Stimulated activated CD4-positive, alpha-beta T cell treated with anti-CD3 and anti-CD28 coated beads, TNF-alpha, amount 100 ng/mL, for 24 hours (primary cell): ENCODE measurements at places on chromosomes 7 and 10.
A peak's percentile ranks its signal among the peaks of the same experiment; 100 is the strongest.

DNA sequence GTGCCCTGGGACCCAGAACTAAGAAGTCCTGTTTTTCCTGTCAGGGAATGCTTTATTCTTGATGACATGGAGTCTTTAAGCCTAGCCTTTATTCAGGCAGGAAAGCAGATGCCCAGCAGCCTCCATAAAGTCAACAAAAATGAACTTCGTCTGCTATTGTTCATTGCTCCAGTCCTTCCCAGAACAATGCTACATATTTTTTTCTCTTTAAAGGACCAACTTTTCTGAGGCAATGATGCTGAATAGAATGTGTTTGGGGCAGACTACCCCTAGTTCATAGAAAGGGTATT, 47.6 kb upstream of the PDCD4 start:
- no peak for DNase-seq

GRCh38 chr10:74096777-74097176, 53.9 kb downstream of the AP3M1 start:
- DNase-seq, result no peak

DNA sequence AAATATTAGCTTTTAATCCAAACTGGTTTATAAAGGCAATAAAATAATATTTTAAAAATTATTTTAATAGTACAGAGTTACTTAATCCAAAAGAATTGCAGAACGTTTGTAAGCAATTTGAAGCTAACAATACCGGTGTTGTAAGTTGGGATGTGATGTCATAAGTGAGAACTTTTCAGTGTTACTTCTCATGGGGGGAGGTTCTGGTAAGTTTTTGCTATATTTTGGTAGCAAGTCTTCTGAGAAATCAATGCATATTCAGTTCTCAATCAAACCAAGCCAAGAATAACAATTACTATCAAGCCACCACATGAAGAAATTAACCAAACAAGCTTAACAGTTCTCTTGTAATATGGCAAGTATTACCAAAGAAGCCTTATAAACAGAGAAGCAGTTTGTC, 147.1 kb upstream of the ASAH2 start:
- no peak for DNase-seq

DNA sequence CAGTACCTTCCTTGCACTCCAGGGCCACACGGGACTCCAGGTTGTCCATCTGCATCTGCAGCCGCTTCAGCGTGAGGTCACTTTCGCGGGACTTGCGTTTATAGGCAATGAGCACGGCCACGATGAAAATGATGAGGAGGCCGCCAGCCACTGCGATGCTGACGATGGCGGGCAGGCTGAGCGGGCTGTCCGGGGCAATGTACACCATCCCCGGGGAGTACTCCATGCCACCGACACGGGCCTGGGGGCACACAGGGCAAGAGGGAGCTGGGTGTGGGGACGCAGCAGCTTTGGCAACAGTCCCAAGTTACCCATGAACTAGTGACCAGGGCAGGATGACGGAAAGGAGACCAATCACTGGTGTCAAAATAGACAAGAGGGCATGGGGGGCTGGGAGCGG, 396.6 kb downstream of the PLXNA4 start:
- DNase-seq, result no peak

GRCh38 chr7:42065942-42066341, 171.1 kb downstream of the GLI3 start:
- DNase-seq, result no peak

GRCh38 chr10:8389630-8390029, 335.1 kb downstream of the GATA3 start:
- DNase-seq, result no peak

DNA sequence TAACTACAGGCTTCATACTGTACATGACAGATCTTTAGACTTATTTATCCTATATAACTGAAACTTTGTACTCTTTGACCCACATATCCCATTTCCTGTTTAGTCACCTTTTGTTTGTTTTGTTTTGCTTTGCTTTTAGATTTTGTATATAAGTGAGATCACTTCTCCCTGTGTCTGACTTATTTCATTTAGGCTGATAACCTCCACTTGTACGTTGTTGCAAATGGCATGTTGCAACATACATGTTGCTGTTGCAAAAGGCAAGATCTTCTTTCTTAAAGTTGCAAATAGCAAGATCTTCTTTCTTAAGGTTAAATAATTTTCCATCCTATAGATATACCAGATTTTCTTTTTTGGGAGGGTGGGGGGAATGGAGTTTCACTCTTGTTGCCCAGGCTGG, 341.5 kb downstream of the OTUD1 start:
- no peak for DNase-seq

DNA sequence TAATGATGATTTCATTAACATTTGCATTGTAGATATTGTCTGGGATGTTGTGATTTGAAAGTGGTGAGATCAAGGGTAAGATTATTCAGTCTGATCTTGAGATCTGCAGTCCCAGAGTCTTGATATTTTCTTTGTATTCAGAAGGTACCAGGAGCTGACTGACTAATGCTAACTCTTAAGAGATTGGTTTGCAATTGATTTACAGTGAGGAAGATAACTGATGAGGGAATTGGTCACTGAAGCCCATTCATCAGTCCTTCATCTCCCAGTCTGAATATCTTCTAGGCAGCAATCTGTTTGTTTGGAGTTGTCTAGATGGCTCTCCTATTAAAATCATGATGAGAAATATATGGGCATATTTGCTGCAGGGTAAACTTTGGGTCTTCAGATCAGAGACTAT, 473.7 kb downstream of the ARL4A start:
- DNase-seq, result no peak

DNA sequence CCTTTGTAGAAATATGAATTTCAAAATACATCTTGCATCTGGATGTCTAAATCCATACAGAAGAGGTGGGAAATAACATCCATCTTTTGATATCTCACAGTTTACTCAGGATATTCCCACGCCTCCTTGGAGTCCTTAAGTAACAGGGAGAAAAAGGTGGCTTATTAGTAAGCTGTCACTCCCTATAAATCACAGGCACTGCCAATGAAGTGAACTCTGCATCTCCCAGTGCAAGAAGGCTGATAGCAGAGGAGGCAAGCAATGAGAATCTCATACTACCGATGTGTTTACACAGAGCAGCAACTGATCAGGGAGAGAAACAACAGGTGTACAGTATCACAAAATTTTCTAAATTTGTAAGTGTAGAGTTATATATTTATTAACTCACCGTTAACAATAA, 551.8 kb downstream of the NXPH1 start:
- DNase-seq, result no peak

- DNase-seq, result no peak
These were observed 40.4 kb downstream of the BAIAP2L1 start for GRCh38 chr7:98360221-98361130.

DNA sequence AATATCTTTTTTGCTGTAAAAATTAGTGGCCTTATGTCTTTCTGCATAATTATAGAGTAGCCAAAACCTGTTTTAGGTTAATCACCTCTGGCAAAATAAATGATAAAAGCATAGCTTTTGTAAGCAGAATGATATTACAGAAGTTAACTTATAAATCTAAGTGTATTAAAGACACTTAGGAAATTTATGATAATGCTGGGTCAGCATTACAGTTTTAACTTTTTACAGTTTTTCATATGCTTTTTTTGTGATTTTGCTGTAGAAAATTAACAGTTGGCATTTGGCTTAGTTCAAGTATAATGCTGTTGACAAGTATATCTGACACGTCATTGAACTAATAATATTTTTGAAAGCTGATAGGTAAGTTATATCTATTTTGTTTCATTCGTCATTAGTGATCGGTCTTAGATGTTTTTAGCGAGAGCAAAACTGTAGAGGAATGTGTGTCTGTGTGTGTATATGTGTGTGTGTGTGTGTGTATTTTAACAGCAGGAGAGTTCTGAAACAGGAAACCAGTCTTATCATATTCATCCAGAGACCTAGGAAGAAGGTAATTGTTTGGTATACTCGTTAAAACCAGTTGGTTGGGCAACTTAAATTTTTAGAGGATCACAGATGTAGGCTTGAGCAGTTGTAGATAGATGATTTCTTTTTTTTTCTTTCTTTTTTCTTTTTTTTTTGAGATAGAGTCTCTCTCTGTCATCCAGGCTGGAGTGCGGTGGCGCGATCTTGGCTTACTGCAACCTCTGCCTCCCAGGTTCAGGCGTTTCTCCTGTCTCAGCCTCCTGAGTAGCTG, 15.4 kb downstream of the PTEN start:
- DNase-seq, result no peak

- no peak for DNase-seq
These were observed 52.7 kb downstream of the CARD11 start for GRCh38 chr7:2990949-2991470.

GRCh38 chr7:47912332-47912731, 35.9 kb downstream of the PKD1L1 start:
- DNase-seq, result no peak

- no peak for DNase-seq
These were observed 33.8 kb upstream of the ZFAND2A start for GRCh38 chr7:1193593-1194424.

DNA sequence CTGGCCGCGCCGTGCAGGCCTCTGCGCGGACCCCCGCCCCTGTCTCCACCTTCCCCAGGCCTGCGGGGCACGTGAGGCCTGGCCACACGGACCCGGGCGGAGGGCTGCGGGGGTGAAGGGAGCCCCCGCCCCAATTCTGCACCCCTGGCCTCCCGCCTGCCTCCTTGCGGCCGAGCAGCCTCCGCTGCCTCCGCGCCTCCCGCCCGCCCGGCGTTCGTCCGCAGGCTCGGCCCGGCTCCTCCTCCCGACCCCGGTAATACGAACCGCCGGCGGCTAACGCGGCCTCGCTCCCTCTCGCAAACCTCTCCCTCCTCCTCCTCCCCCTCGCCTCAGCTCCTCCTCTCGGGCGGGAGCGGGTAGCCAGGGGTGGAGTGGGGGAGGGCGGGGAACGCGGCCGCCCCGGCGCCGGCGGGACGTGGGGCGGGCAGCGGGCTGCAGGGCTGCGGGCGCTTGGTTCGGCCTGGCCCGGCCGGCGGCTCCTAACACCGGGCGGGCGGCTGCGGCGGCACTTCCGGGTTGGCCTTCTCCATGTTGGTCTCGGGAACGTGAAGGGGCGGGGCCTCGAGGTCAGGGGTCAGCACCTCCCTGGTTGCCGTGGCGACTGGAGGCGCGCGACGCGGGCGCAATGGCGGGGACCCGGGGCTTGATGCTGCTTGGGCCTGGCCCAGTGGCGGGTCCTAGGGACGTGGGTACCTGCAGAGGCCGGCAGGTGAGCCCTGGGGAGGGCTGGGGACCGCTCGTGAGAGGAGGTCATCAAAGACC, at the start of gene RAB11FIP2:
RAB11FIP2 (minus strand) TSS at position 547 of the 762 bp plus-strand sequence. CDS start 778 bp downstream, outside the sequence.
- peak; percentile 90 for DNase-seq

- DNase-seq, result no peak
These were observed 18.8 kb upstream of the TBC1D12 start for GRCh38 chr10:94383530-94383929.

DNA sequence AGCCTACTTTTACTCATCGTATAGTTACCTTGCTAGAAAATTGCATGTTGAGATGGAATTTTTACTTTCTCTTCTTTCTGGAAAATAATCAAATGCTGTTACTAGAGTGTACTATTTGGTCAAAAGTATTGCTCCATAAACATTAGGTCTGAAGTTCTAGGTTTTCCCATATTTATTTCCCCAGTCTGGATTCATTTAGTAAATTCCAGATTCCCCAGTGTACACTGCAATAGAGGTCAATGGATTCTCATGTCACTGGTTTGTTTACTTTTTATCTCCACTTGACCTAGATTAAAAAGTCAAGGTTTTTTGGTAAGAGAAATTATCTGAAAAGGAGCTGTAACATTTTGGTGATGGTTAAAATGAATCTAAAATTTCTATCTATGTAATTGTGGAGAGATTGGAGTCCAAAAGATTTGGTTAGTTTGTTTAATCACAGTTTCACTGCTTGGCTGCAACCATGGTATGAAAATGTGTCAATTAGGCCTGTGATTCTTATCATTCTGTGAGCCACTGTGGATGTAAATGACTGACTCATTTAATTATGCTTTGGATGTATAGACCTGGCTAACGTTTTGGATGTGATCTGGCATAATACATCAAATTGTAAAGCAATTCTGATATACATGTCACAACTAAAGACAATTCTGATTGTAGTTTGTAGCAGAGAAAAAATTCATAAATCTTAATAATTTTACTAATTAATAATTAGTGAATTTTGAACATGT, 32.7 kb upstream of the STEAP4 start:
- no peak for DNase-seq

DNA sequence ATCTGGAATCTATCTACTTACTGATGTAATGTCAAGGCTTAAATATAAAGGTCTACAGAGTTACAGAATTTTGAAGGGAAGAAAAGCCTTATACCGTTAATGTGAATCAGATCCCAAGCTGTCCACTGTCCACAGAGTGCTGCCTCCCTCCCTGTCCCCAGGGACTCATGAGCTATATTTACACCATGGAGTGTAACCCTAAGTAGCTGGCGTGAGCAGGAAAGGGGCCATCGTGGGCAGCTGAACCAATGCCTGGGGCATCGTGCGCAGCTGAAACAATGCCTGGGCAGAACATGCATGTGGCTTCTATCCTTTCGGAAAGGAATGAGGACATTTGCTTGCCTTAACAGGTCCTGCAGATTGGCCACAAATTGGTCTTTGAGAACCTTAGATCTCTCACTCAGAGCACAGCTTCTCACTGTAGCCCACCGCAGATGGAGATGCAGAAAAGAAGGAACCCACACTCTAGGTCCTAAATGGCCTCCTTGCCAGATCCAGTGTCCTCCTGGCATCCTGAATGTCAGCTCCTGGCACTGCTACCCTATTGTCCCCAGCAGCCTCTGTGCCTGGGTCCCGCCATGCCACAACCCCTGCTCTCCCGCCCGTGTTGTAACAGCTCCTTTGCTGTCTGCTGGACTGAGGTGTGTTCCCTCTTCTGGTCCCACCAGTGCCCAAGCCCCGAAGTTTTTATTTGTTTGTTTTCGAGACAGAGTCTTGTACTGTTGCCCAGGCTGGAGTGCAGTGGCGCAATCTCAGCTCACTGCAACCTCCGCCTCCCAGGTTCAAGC, 30.3 kb downstream of the CCDC3 start:
- no peak for DNase-seq
